ENCODE measurements at places on chromosomes 11 and 22.
A peak's percentile ranks its signal among the peaks of the same experiment; 100 is the strongest.

DNA sequence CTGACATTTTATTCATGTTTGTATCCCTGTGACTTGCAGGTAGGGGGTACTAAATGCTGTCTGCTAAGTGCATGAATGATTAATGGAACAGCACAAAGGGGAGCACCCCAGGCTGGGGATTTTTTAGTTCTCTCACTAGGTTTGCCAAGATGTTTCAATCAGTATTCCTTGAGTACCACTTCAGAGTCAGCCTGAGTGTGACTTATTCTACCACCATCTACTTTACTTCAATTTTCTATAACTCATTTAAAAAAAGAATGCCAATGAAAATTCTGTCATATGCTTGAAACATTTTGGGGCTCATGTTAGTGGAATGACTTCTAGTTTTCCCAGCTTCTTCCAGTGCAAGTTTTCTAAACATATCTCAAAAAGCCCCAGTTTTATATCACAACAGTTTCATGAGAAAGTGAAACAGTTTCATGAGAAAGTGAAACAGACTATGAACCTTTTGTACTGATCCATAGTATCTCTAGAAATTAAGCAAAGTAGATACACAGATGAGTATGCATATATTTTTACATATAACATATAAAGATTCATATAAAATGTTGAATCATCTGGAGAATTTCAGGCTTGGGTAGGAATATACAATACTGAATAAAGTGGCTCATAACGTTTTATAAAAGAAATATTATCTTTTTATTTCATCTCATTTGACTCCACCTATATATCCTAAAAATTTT is 252.4 kb downstream of the GRM5 start:
- DNase-seq: no peak

GRCh38 chr11:45671246-45672171 is 6.1 kb upstream of the CHST1 start:
- no peak for DNase-seq

DNA sequence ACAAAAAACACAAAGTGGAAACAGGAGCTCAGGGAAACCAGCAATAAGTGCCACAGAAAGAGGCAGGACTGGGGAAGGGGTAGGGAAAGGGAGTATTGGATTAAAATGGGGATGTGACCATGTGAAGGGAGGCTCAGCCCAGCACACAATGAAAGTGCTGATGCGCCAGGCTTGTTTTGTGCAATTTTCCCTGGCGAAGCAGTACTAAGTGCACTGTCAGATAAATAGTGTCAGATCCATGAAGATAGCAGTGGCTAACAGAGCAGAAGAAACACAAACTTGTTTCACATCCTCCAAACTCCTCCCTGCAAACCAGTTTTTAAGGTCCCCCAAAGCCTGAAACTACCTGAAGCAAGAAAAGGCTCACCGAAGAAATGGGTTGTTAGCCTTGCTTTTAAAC is 50.7 kb upstream of the RAPSN start:
- DNase-seq: no peak

DNA sequence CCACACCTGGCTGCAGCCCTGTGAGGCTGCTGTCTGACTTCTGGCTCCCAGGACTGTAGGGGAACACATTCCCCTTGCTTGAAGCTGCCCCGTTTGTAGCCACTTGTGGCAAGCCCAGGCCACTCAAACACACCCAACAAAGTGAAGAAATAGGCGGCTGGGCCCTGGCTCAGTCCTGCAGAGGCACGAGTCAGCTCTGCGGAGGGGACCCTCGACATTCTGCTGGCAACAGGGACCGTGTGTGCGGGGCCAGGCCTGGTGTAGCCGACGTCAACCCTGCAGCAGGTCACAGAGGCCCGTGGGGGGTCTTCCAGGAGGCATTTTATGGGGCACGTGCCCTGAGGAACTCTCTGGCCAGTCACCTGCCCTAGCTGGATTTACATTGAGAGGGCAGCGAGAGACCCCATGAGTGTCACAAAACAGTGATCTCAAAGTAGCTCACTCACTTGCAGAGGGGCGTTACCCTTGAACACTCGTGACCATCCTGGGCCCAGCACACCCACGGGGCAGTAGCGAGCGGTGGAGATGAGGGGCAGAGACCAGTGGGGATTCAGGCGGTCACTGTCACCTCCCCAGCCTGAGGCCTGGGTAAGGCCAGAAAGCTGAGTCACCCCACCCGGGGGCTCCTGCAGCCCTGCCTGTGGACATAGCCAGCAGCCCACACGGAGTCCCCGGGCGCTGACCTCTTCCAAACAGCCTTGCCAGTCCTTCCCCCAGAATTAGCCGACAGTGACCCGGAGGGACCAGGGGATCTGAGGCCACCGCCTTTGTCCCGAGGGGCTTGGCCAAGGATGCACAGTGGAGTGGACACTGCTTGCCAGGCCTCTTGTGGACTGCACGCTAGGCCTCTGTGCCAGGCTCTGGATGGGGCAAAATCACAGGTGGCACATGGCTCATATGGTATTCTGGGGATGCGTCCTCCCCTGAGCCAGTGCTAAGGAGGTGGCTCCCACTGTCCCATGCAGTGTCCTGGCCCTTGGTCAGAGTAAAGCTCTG is 139.5 kb downstream of the CTTN start:
- no peak for DNase-seq

DNA sequence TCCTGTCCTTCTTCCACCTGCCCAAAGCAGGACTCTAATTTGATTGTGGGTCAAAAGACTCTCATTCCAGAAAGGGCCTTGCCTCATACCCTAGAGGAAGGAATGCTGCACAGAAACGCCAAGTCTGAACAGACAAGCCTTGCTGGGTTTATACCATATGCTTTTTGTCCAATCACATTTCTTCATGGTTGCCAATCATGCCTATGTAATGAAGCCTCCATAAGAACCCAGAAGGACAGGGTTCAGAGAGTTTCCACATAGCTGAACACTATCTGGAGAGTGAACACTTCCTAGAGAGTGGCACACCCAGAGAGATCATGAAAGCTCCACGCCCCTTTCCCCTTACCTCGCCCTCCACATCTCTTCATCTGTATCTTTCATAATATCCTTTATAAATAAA is 4.8 kb upstream of the SAA2 start:
- no peak for DNase-seq

GRCh38 chr22:36220451-36220921 is 18.8 kb downstream of the APOL2 start:
- DNase-seq: peak; percentile 61

Measured in DMS153 (cell line).